ENCODE measurements at places on chromosomes 1 and 21. TPM values are rescaled to one million over a fixed set of nuclear protein-coding genes. Genes with fewer than 3 reads are reported as not detected.

The SLC30A2 gene
- total RNA-seq = 14.4 TPM

The SPRR1A gene
- not detected for total RNA-seq

DNA sequence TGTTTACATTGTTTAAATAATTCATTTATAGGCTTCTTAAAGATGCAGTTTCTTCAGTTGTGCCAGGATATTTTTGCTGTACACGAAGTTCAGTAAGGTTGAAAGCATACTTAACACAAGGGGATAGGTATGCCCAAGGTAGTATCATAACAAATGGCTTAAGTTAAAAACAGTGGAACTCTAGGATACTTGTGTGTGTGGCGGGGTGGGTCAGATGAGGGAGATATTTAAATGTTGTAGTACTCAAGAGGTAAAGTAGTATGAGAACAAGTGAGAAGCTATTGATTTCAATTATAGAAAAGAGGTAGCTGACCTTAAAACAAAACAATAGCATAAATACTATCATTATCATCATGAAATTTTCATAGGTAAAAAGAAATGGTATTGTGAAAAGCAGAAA lies 6.2 kb downstream of the LRRC7 start:
- DNase-seq = no peak

DNA sequence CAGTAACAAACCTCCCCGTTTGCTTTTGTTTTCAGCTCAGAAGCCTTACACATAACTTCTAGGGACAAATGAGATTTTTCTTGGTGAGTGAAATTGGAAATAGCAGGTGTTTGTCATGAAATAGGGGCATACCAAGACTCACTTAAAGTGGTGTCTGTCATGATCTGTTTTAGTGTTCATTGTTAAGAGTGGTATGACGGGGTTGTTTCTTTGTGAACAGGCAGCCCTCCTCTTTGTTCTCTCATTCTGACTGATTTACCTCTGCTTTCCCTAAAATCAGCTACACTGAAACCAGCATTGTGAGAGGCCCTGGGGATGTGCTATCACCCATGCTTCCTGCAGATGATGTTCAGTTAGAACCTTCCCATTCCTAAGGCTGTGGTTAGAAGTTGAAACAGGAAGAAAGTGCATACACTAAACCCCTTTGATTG lies 2.5 kb upstream of the ERO1B start:
- no peak for DNase-seq

Measured in heart right ventricle (tissue), 16 donors.